Islet precursor cell (in vitro differentiated cells): ENCODE measurements at places on chromosomes 7 and 10.

GRCh38 chr10:48923748-48924147, 15.9 kb downstream of the LRRC18 start:
- peak; percentile 31 for DNase-seq

- DNase-seq: no peak
These were observed 6.7 kb upstream of the PWWP2B start for GRCh38 chr10:132390170-132390920.

DNA sequence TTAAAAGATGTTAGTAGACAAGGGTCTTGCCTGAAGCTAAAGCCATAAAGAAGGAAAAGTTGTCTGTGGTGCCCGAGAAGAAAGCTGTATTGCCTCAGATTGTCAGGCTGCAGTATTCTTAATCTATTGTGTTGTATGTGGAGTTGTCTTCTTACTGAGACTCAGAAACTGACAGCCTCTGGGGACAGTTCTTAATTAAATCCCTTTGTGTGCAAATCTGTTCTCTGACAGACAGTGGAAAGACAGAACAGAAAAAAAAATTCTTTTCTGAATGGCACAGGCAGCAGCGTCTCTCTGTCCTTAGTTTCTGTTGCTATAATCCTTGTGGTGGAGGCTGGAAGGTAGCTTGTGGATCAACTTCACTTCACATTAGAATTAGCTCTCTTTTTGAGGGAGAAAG, 16.8 kb downstream of the VWC2 start:
- DNase-seq: no peak

- no peak for DNase-seq
These were observed 425.9 kb downstream of the LRMDA start for GRCh38 chr10:75857269-75857846.

GRCh38 chr10:68153473-68154210, 44.4 kb downstream of the MYPN start:
- DNase-seq: peak; percentile 94

DNA sequence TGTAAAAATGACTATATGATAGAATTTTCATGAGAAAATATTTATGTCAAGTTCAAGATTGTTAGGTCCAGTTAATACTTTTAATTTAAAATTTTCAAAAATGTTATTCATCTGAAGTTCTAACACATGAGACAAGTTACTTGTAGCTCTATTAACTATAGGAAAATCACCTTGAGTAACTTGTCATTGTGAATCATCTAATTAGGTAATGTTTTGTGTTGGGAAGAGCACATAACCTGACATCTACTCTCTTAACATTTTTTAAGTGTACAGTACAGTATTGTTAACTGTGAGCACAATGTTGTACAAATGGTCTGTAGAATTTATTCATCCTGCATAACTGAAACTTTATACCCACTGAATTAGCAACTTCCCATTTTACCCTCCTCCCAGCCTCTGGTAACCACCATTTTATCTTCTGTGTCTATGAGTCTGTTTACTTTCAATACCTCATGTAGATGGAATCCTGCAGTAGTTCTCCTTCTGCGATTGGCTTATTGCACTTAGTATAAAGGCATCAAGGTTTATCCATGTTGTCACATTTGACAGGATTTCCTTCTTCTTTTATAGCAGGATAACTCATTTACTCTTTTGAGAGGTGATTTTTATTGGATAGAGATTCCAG, 54.6 kb downstream of the ARL4A start:
- no peak for DNase-seq

DNA sequence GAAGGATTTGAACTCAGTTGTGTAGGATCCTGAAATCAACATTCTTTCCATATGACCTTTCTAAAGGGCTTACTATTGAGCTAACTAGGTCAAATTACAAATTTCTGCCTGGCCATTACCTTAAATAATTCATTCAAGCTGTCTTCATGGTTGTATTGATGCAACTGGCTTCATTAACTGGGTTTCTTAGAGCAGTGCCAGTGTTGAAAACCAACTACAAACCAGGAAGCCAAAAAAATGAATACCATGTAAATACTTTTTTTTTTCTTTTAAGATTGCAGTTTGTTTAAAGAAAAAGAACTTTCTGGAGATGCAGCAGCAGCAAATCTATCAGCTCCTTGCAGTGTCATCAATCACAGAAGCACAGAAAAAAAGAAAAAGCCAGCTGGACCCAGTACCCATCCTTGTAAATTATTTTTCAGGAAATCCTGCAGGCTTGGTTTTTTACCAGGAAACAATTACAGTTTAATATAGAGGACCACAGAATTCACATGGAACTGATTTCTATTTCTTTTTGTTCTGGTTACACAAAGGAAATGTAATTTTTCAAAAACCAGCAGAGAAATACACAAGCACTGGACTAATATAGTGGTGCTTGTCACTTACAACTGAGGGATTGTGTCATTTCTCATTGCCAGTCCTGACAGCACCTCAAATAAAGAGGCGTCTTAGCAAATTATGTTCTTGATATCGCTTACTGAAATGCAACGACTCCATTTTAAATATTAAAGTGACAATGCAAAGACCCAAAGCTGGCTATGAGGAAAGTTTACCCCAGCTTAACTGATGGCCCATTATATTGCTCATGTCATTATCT, 131.9 kb downstream of the TMEM26 start:
- no peak for DNase-seq

- DNase-seq: no peak
These were observed 162.7 kb downstream of the AVL9 start for GRCh38 chr7:32658034-32658433.

- DNase-seq: no peak
These were observed 51.1 kb downstream of the YKT6 start for GRCh38 chr7:44251881-44252280.

- DNase-seq: no peak
These were observed 937 bp downstream of the STEAP1 start for GRCh38 chr7:90155206-90155605.

DNA sequence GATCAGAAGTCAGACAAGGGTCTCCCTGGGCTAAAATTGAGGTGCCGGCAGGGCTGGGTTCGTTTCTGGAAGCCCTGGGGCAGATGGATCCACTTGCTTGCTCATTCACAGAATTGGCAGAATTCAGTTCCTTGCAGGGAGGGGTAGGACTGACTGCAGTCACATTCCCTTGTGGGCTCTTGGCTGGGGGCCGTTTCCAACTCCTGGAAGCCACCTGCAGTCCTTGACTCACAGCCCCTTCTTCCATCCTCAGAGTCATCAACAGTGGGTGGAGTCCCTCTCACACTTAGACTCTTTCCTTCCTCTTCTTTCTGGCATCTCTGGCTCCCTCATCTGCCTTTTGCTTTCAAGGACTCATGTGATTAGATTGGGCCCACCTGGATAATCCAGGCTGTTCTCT, 54.6 kb upstream of the NANOS1 start:
- peak; percentile 31 for DNase-seq

- DNase-seq: no peak
These were observed 175.3 kb upstream of the KMT2E start for GRCh38 chr7:104838537-104839299.

- no peak for DNase-seq
These were observed 43.4 kb downstream of the THSD7A start for GRCh38 chr7:11788568-11788967.

DNA sequence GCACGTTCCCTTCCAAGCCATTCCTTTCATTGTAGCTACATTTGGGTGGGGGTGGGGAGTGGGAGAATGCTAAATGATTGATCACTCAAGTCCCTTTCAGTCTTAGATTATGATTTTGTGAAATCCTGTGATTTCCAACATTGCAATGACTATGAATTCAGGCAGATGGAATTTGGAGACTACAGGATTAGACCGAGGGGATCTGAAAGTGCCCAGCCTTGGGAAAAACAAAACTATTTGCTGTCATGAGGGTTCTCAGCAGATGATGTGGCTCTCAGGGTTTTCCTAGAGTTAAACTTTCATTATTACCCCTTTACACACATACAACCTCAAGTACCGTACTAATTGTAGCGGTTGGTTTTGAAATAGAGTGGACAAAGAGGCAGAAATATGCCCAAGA, 4.7 kb downstream of the MACROH2A2 start:
- no peak for DNase-seq

- no peak for DNase-seq
These were observed 66.5 kb downstream of the UNCX start for GRCh38 chr7:1298931-1299885.

DNA sequence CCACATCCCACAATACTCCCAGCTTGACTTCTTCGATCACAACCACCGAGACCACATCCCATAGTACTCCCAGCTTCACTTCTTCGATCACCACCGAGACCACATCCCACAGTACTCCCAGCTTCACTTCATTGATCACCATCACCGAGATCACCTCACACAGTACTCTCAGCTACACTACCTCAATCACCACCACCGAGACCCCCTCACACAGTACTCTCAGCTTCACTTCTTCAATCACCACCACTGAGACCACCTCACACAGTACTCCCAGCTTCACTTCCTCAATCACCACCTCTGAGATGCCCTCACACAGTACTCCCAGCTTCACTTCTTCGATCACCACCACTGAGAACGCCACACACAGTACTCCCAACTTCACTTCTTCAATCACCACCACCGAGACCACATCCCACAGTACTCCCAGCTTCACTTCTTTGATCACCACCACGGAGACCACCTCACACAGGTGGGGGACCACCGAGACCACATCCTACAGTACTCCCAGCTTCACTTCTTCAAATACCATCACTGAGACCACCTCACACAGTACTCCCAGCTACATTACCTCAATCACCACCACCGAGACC, 8.6 kb downstream of the MUC3A start:
- no peak for DNase-seq

- no peak for DNase-seq
These were observed 279.5 kb downstream of the CELF2 start for GRCh38 chr10:11297136-11297535.

DNA sequence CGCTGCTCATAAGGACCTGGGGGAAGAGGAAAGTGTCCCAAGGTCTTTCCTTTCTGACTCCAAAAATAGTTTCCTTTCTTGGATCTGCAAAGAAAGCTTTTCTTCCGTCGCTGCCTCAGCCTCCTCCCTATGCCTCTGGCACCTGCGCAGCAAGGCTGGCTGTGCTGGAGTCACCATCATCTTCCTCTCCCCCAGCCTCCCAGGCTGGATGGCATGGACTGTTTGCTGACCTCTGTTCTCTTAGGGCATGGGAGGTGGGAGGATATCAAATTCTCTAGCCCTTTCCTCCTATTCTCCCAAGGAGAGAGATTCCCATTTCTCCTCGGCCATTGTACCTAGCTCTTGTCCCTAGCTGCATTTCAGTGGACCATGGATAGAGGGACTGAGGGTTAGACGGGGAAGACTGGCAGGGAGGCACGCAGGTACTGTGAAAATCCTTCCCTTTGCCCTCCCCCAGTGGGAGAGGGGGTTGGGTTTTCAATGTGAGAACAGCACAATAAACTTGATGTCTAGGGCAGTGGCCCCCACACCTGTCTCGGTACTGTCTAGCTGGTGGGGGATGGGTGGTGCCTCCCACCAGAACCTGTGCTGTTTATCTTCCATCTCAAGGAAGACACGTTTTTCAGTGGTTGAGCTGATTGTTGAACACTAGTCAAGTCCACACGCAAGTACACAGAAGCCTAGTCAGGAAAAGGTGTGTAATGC, 2.6 kb downstream of the PPP1R35 start:
- no peak for DNase-seq

GRCh38 chr10:48604991-48605508, at the start of gene ARHGAP22:
ARHGAP22 (minus strand) TSS chr10:48605073; CDS start chr10:48604796, 277 bp downstream.
- peak; percentile 64 for DNase-seq

GRCh38 chr10:16116404-16117304, 256.3 kb upstream of the MINDY3 start:
- no peak for DNase-seq

DNA sequence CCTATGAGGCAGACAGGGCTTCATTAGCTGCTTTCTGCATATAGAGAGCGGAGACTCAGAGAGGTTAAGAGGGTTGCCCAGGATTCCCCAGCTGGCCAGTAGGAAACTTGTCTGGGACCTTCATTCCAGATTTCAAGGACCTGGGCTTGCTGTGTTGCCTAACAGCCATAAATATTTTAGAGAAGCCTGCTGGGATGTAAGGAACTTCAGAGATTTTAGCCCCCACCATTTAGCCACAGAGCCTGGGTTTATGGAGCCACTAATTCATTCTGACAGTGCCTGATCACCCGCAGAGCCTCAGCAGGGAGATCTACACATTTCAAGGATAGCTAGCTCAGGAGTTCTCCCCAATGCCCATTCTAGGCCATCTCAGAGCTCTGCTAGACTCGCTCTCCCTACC, 56.6 kb upstream of the TRUB1 start:
- peak; percentile 76 for DNase-seq

GRCh38 chr7:30556840-30557239, 37.8 kb upstream of the GARS1 start:
- peak; percentile 60 for DNase-seq

GRCh38 chr10:109467551-109467950, 455.8 kb downstream of the XPNPEP1 start:
- DNase-seq: no peak

GRCh38 chr7:73988197-73988596, 39.8 kb upstream of the ELN start:
- peak; percentile 97 for DNase-seq

DNA sequence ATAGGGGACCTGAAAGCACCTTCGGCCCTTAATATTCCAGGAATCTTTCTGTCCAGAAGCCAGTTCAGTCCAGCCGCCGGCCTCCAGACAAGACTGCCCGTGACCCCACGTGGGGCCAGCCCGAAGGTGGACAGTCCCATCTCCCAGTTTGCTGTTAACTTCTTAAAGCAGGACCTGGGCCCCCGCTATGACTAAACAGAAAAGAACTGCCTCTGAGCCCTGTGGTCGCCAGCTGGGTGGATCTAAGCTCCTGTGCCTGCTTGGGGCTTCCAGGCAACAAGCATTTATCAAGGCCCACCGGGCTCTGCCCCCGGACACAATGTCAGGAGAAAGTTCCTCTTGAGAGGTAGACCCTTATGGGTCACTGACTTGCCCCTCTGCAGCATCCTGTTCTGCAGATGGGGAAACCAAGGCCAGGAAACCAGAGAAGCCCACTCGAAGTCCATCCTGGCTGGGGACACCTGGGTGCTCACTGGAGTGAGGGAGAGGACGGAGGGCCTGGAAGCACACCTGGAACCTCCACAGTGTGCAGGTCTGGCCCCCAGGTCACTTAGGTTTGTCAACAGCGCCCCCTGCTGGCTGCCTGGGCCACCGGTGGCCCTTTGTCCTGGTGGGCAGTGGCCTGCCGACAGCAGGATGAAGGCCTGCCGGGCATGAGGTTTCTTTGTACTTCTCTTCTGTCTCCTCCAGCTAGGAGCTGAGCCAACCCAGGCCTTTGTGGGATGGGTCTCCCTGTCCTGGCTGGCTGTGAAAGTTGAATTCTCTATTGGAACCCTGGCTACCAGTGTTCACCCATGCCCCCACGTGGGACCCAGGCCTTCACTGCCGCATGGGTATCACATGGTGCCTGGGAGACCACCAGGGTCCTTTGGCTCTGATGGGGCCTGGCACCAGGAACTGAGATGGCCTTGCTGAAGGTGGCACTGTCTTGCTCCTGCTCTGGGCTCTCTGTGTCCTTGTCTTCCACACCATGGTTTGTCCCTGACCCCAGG, 128.0 kb downstream of the ZMIZ1 start:
- DNase-seq: peak; percentile 88

DNA sequence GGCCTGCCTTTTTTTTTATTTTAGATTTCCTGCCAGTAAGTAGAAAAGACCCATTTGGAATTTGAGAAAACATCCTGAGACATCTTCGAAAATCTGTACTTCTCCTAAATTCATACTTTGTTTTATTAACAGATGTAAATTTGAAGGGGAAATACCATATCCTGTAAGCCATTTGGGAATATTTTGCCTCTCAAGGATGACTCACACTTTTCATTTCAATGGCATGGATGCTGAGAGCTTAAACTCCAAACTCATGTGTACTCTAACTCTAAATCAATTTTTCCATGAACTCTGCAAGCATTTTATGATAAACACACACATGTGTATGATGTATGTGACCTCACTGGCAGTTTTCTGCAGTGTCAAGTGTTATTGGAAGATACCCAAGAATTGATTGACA, 89.0 kb downstream of the SEMA3A start:
- no peak for DNase-seq
